Kidney (tissue), 22 donors: ENCODE measurements at places on chromosomes 3 and 15. TPM values are rescaled to one million over a fixed set of nuclear protein-coding genes. Genes with fewer than 3 reads are reported as not detected.

The LEKR1 gene
- 1.6 TPM for total RNA-seq

The COL6A6 gene
- 0.25 TPM for total RNA-seq

The NUTM1 gene
- not detected for total RNA-seq

The CFAP100 gene
- not detected for total RNA-seq

The CCR8 gene
- total RNA-seq, result 0.19 TPM

The ARIH2 gene
- 75.7 TPM for total RNA-seq

The CILP gene
- 1.5 TPM for total RNA-seq

The STRIT1 gene
- not detected for total RNA-seq

The FSD2 gene
- total RNA-seq, result not detected

The FEZF2 gene
- not detected for total RNA-seq

GRCh38 chr3:154176036-154176435 lies 54.8 kb downstream of the ARHGEF26 start:
- H3K27ac ChIP-seq, result no peak overlapping the region
- DNase-seq, result peak; percentile 35
- H3K4me3 ChIP-seq, result no peak overlapping the region
- H3K36me3 ChIP-seq, result no peaks in the 10 kb centered on the region

GRCh38 chr3:58388550-58389091 lies 45.0 kb downstream of the PDHB start:
- DNase-seq, result peak; percentile 81
- H3K27ac ChIP-seq, result no peak overlapping the region
- H3K4me3 ChIP-seq, result no peak overlapping the region
- no peaks in the 10 kb centered on the region for H3K36me3 ChIP-seq

DNA sequence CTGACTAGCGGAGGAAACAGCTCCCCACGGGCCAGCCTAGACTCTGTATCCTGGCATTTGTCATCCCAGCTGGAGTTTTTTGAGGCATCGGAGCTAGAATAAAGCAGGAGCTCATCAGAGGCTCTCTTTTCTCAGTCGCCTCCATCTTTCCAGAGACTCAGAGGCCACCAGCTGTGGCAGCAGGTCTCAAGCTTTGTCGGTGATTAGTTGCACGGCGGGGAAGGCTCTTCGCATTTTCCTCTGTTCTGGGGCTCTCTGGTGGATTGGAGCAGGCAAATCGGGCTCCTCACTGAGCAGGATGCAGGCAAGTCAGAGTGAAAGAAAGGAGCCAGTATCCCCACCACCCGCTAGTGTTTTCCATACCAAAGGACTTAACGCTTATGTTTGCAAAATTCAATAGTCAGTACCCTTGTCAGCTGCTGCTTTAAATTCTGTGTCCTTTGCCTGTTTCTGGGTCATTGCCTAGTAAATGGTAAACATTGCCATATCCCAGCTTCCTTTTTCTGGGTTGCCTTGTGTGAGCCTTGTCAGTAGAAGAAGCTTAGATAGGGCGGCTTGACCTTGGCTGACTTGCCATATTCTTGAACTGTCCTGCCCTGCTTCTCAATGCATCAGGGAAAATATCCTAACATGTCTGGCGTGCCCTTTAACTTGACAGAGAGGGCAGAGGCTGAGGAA lies 127.1 kb downstream of the PTPRG start:
- no peaks in the 10 kb centered on the region for H3K27me3 ChIP-seq
- peaks cover 2% of the 10 kb centered on the region for H3K4me1 ChIP-seq
- no peak overlapping the region for H3K4me3 ChIP-seq
- no peak for DNase-seq

DNA sequence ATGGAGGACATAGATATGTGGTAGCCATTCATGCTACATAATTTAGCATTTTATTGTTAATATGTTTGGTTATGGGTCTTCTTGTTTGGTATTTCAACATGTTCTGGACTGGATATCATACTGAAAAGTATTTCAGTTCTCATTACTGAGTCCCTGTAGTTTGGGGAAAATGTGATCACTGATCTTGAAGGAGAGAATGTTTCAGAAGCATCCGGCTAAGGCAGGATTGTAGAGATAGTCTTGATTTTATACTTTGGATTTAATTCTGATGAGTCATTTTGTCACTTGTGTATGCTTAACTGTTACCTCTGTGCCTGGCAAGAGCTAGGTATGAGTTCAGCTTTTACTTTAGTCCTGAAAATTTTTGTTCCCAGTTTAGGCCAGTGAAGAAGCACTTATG lies 7.1 kb downstream of the CHD2 start:
- H3K4me1 ChIP-seq, result peaks cover 47% of the 10 kb centered on the region
- no peaks in the 10 kb centered on the region for H3K27me3 ChIP-seq

DNA sequence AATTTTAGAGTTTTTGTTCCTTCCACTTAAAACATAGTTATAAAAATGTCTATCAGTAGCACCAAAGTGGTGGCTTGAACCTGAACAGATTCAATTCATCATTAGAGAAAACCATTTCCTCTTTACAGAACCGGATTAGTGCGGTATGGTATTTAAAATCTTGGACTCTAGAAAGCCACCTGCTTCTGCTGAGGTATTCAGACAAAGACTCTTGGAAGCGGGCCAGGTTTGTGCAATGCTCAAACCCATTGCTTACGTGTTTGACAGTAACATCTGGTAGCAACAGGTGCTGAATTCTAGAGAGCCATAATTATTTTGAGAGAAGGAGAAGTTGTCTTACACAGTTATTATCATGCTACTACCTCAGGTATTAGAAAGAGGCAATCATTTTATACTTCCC lies 290.5 kb downstream of the NAALADL2 start:
- H3K27me3 ChIP-seq, result no peaks in the 10 kb centered on the region
- no peak overlapping the region for H3K27ac ChIP-seq
- no peaks in the 10 kb centered on the region for H3K36me3 ChIP-seq

- H3K27me3 ChIP-seq, result no peaks in the 10 kb centered on the region
- H3K27ac ChIP-seq, result peak overlapping the region; percentile 2
- no peak overlapping the region for H3K4me3 ChIP-seq
- H3K4me1 ChIP-seq, result no peaks in the 10 kb centered on the region
Measured at GRCh38 chr15:95266451-95267061, 1035.2 kb downstream of the MCTP2 start.

DNA sequence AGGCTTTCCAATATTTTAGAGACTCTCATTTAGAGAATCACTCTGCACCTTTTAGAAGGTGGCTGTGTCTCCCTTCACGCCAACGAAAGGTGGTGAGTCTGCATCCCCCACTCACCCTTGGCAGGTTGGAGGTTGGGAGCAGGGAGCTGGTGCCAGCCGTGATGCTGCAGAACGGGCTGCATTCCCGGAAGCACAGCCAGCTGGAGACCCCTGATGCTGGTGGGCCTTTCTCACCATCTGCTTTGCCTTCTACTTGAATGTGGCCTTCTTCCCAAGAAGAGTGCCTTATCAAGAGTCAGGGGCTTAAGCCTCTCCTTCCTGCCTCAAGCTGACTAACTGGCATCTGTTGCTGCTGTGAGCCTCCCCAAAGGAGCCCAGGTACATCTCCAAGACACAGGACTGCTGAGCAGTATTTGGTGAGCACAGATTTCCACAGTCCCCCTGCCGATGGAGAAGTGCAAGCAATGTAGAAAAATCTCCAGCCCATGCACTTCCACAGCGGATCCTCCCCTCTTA lies 17.7 kb upstream of the HEG1 start:
- H3K27me3 ChIP-seq, result no peaks in the 10 kb centered on the region
- no peak overlapping the region for H3K4me3 ChIP-seq
- no peaks in the 10 kb centered on the region for H3K36me3 ChIP-seq
- DNase-seq, result no peak
- no peaks in the 10 kb centered on the region for H3K4me1 ChIP-seq

GRCh38 chr3:53956586-53956985 lies 64.9 kb upstream of the SELENOK start:
- no peak overlapping the region for H3K4me3 ChIP-seq
- H3K27me3 ChIP-seq, result no peaks in the 10 kb centered on the region
- DNase-seq, result no peak

DNA sequence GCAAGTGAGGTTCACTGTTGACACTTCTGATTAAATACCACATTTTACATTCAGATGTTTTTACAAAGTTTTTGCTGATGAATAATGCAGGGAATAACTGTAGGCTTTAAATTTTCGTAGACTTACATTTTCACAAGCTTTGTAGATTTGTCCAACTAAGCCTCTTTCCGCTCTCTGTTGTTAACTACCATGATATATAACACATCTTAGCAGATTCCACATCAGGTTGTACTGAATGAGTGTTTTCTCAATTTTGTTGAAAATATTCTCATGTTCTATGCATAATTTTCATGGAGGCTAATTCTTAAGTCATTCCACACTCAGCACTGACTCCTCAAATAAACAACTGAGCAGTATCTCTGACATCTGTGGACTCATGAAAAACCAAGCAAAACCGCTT lies 168.3 kb downstream of the RSRC1 start:
- no peaks in the 10 kb centered on the region for H3K4me1 ChIP-seq
- H3K27me3 ChIP-seq, result no peaks in the 10 kb centered on the region
- DNase-seq, result no peak
- no peaks in the 10 kb centered on the region for H3K36me3 ChIP-seq
- no peak overlapping the region for H3K27ac ChIP-seq

- DNase-seq, result peak; percentile 75
- peak overlapping the region; percentile 78 for H3K27ac ChIP-seq
- no peaks in the 10 kb centered on the region for H3K36me3 ChIP-seq
- H3K4me3 ChIP-seq, result peak overlapping the region; percentile 74
- no peaks in the 10 kb centered on the region for H3K27me3 ChIP-seq
Measured at GRCh38 chr3:159733194-159733860, 255.3 kb upstream of the IL12A start.

GRCh38 chr15:79339588-79340314 lies 28.8 kb downstream of the TMED3 start:
- no peak overlapping the region for H3K4me3 ChIP-seq
- DNase-seq, result peak; percentile 47
- no peaks in the 10 kb centered on the region for H3K36me3 ChIP-seq
- H3K4me1 ChIP-seq, result no peaks in the 10 kb centered on the region
- no peak overlapping the region for H3K27ac ChIP-seq

- H3K27ac ChIP-seq, result peak overlapping the region; percentile 96
- H3K4me1 ChIP-seq, result no peaks in the 10 kb centered on the region
- H3K4me3 ChIP-seq, result peak overlapping the region; percentile 95
Measured at GRCh38 chr3:30607032-30607833, 832 bp downstream of the TGFBR2 start.

DNA sequence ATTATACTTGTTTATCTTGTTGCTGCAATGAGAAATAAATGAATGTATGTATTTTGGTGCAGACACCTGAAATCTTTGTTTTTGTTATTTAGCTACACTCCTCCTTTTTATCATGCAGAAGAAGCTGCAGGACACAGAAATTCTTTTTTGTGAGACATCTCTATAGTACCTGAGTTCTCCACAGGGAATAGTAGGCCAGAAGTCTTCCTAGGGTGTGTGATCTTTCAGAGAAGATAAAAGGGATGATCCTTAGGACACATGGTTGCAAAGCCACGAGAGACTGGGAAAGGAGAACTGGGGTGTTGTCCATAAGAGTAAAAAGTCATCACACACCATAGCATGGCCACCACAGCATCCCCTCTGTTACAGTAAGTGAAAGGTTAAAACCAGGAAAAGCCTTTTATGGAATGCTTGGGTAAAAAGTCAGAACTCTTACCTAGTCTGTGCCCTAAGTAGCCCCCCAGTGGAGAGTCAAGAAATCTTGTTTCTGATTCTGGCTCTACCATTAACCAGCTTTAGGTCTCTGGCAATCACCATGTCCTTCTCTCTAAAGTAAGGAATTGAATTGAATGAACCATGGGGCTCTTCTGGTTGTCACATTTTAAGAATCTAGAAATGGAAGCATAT lies 31.9 kb upstream of the ADGRG7 start:
- H3K27me3 ChIP-seq, result no peaks in the 10 kb centered on the region
- no peak overlapping the region for H3K4me3 ChIP-seq
- no peaks in the 10 kb centered on the region for H3K4me1 ChIP-seq
- H3K27ac ChIP-seq, result no peak overlapping the region

GRCh38 chr3:177764377-177764912 lies 567.2 kb upstream of the TBL1XR1 start:
- H3K4me3 ChIP-seq, result no peak overlapping the region
- no peaks in the 10 kb centered on the region for H3K27me3 ChIP-seq
- no peak overlapping the region for H3K27ac ChIP-seq

DNA sequence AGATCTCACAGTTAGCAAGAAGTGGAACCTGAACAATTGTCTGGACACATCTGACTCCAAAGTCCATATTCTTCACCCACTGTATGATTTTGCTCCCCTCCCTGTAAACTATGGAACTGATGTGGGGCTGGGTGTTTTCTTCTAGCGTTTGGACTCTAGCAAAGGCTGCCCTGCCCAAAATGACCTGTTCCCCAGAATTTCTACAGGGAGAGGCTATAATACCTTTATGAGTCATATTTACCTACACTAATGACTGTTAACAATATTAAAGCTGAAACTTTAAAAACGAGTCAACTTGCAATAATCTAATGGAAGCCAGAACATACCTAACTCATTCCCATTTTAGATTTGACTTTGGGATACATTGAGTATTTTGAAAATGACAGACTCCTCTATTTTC lies 531.2 kb upstream of the CFAP20DC start:
- no peak for DNase-seq
- H3K4me3 ChIP-seq, result no peak overlapping the region
- H3K27me3 ChIP-seq, result no peaks in the 10 kb centered on the region
- no peaks in the 10 kb centered on the region for H3K36me3 ChIP-seq
- H3K4me1 ChIP-seq, result no peaks in the 10 kb centered on the region
- H3K27ac ChIP-seq, result no peak overlapping the region

DNA sequence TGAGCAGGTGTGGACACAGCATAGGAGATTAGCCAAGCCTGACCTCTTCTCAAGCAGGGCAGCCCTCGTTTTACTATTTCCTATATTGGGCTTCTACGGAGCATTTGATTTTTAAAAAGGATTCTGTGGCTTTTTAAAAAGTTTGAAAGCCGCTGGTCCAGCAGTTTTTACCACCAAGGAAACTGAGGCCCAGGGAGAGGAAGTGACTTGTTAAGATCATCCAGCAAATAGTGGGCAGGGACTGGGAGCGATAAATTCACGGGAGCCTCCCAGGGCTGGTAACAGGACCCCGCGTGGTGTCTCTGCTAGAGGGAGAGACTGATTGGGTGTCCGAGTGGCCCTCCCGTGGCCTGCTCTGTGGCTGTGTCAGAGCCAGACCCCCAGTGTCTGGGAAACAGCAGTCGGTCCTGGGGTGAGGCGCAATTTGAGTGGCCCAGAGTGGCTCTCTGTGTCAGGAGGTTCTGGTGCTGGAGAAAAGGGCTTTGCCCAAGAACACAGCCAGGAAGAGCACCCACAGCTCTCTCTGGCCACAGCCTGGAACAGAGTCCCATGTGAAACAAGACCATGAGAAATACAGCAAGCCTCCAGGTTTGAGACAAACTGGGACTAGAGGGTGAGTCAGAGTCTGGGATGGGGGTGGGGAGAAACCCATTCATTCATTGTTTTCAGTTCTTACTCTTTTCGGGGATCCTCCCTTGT lies 4.2 kb downstream of the FURIN start:
- no peaks in the 10 kb centered on the region for H3K27me3 ChIP-seq
- DNase-seq, result no peak
- peaks cover 15% of the 10 kb centered on the region for H3K36me3 ChIP-seq
- peaks cover 13% of the 10 kb centered on the region for H3K4me1 ChIP-seq
- peak overlapping the region; percentile 40 for H3K4me3 ChIP-seq

GRCh38 chr3:98114264-98114663 lies 16.3 kb upstream of the OR5H1 start:
- no peak for DNase-seq
- H3K27ac ChIP-seq, result no peak overlapping the region
- no peaks in the 10 kb centered on the region for H3K27me3 ChIP-seq
- H3K4me1 ChIP-seq, result no peaks in the 10 kb centered on the region
- H3K4me3 ChIP-seq, result no peak overlapping the region
- no peaks in the 10 kb centered on the region for H3K36me3 ChIP-seq

- DNase-seq, result no peak
- no peak overlapping the region for H3K27ac ChIP-seq
- no peaks in the 10 kb centered on the region for H3K27me3 ChIP-seq
- H3K4me3 ChIP-seq, result no peak overlapping the region
Measured at GRCh38 chr3:98645039-98645438, 51.6 kb upstream of the CPOX start.
